ENCODE measurements at places on chromosomes 6 and 20.
A peak's percentile ranks its signal among the peaks of the same experiment; 100 is the strongest.

GRCh38 chr6:41548098-41548840 lies 2.1 kb downstream of the FOXP4 start:
- no peak for DNase-seq

- no peak for DNase-seq
Measured at GRCh38 chr6:90154755-90155470, 141.7 kb downstream of the BACH2 start.

GRCh38 chr6:29964887-29965562 lies 22.7 kb downstream of the HLA-A start:
- peak; percentile 92 for DNase-seq

GRCh38 chr20:51391926-51392325 lies 150.6 kb downstream of the NFATC2 start:
- no peak for DNase-seq

- no peak for DNase-seq
Measured at GRCh38 chr20:37230200-37230599, 31.4 kb downstream of the GHRH start.

GRCh38 chr6:53734473-53735299 lies 60.1 kb upstream of the LRRC1 start:
- DNase-seq = peak; percentile 31

- DNase-seq = no peak
Measured at GRCh38 chr6:73604020-73604419, 49.8 kb downstream of the SLC17A5 start.

- DNase-seq = peak; percentile 61
Measured at GRCh38 chr6:134063966-134064445, 11.6 kb upstream of the SLC2A12 start.

- DNase-seq = no peak
Measured at GRCh38 chr6:138931660-138932059, 56.4 kb downstream of the REPS1 start.

DNA sequence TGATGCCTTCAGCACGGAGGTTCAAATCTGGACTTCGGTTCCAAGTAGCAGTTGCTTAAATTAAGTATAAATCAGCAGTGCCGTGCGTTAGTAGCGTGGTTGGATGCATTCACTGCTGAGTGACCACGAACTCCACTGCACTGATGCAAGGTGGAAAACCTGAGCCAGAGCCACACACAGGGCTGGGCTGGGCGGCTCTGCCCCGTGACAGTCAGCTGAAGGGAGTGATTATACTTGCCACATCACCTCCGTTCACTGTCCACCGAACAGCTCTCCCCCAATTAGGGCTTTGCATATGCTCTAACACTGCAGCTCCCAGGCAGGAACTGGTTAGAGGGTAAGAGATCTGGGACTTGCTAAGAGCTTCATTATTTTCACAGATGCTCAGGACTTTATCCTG lies 22.2 kb downstream of the PPP1R3G start:
- no peak for DNase-seq

- DNase-seq = no peak
Measured at GRCh38 chr20:1656844-1657243, 735 bp downstream of the SIRPG start.

GRCh38 chr6:73712535-73713173 lies 16.7 kb downstream of the CD109 start:
- no peak for DNase-seq

DNA sequence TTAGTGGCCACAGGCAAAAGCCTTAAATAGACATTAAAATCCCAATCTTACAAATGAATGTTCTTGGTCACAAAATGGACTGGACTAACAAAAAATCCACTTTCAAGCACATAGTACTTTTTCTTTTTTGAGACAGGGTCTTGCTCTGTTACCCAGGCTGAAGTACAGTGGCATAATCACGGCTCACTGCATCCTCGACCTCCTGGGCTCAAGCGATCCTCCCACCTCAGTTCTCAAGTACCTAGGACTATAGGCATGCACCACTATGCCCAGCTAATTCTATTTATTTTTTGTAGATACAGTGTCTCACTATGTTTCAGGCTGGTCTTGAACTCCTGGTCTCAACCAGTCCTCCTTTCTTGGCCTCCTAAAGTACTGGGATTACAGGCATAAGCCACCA lies 59.4 kb downstream of the MAP3K5 start:
- no peak for DNase-seq

DNA sequence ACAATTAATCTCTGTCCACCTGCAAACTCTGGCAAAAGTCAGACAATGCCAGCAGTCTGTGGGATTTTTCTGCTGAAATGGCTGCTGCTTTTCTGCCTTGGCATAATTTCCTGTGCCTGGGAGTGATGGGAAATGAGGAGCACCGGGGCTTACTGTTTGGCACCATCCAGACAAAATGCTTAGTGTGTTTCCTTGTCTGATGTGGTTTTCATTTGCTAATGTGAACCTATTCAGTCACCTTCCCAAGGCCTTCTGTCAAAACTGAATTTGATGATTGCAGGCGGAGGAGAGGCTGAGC lies 56.4 kb downstream of the CDH4 start:
- DNase-seq = no peak

DNA sequence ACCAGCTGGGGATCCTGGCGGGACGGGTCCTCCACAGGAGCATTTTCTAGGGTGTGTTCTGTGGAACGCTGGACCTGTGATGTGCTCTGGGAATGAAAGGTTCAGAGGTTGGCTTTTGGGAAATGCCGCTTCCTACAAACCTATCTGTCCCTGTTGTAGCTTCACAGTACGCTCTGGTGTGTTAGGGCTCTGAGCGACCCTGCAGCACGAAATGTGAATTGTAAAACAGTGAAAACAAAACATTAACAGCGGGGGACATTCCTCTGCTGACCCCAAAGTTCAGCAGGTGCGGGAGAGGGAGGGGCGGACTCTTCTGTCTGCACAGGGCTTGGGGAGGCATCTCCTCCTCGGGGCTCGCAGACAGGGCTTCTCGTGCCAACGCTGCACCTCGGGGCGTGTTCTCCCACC lies 155.9 kb downstream of the NRN1 start:
- no peak for DNase-seq

DNA sequence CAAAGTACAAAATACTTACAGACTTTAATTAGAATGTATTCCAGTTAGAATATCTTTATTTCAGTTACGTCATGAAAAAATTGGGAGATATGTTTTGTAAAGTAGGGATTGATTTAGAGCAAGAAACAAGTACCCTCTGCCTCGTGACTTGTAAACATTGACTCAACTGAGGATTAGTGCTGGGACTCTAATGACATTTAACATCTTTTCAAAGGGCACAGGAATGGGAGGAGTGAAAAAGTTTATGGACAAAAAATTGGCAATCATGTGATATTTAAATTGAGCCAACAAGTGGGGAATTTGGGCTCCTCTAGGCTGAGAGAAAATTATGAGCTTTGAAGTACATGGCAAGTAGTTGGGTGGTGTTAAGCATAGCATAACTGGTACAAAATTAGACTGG lies 25.3 kb downstream of the NKX2-4 start:
- no peak for DNase-seq

- DNase-seq = no peak
Measured at GRCh38 chr6:150937132-150937906, 71.8 kb downstream of the MTHFD1L start.

DNA sequence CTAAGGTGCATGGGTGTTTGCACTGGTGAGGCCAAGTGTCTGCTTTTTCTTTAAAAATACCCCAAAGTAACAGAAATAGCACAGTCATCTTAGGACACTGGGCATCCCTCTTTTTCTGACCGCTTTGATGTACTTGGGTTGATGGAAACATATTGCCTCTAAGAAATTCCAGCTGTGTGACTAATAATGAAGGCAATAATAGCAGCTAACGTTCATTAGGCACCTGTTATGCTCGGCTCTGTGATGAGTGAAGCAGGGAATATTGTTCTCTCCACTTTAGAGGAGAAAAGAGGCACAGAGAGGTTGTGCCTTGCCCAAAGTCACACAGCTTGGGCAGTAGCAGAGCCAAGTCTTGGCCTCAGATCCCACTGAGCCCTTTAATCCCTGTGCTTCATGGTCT lies 100.7 kb downstream of the F13A1 start:
- DNase-seq = no peak

- no peak for DNase-seq
Measured at GRCh38 chr6:3610921-3611320, 140.6 kb downstream of the PXDC1 start.

Measured in SHP77 treated with DMSO at 0.1 percent for 48 hours (cell line).